ENCODE measurements at places on chromosomes 4 and X.

DNA sequence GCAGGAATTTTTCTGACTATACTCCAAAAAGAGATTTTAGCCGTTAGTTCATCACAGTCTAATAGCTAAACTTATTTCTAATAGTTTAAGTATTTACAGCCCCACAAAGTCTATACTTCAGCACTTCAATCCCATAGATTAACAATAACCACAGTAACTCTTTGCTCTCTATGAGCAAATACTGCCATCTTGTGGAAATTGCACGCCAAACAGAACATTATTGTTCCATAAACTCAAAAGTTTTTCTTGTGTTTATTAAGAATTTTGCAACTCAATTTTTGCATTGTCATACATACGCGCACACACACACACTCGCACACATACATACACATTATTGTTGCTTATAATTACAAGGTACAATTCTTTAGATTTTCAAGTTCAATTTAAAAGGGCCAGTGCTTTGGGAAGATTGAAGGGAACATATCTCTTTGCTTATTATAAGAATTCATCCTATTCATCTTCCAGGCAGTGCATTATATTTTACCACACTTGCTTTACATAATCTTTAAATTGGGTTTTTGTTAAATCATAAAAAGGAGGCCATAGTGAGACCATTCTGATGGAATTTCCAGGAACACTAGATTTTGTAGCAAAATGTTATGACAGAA is 63.8 kb upstream of the ATOH1 start:
- DNase-seq = no peak

- DNase-seq = no peak
Measured at GRCh38 chrX:150527108-150527507, 41.3 kb upstream of the MTM1 start.

DNA sequence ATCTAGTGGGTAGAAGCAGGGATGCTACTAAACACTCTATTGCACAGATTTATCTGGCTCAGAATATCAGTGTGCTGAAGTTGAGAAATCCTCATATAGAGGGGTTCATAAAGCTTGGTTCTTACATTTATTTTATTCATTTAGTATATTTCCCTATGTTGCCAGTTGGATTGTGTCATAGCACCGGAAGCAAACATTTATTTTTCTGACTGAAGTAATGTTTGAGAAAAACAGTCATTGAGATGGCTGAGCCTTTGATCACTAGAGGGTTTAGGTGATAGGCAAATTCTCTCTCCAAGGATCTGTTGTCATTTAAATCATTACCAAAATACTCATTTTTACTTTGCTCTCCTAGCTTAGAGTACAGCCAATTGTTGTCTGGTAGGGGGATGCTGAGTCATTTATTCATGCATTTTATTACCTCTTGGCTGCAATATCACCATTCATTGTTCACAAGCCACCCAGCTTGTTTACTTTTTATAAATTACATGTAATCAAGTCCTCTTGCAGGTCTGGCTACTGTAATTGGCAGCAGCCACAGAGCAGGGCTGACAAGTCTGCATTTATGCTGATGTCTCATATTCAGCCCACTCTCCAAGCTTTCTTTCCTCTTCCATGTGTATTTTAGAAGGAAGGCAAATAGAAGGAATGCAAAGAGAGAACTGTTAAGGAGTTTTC is 15.2 kb downstream of the GAB1 start:
- DNase-seq = no peak

- DNase-seq = no peak
Measured at GRCh38 chrX:153585827-153586226, 13.1 kb downstream of the CCNQ start.

- DNase-seq = no peak
Measured at GRCh38 chr4:187940299-187940698, 55.3 kb upstream of the ZFP42 start.

- DNase-seq = no peak
Measured at GRCh38 chr4:1207603-1208265, 35.4 kb upstream of the SPON2 start.

DNA sequence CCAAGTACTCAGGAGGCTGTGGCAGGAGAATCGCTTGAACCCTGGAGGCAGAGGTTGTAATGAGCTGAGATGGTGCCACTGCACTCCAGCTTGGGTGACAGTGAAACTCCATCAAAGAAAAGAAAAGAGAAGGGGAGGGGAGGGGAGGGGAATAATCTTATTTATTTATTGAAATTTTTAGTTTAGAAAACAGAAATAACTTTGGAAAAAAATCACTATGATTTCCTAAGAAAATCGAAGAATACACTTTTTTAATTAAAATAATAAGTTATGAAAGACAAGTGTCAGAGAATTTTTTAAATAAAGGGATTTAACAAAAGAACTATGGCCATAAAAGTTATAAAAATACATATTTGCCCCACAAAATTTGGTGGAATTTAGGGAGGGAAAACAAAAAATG is 836.9 kb upstream of the HS3ST1 start:
- no peak for DNase-seq

GRCh38 chrX:1529328-1529727 is 7.7 kb downstream of the P2RY8 start:
- no peak for DNase-seq

DNA sequence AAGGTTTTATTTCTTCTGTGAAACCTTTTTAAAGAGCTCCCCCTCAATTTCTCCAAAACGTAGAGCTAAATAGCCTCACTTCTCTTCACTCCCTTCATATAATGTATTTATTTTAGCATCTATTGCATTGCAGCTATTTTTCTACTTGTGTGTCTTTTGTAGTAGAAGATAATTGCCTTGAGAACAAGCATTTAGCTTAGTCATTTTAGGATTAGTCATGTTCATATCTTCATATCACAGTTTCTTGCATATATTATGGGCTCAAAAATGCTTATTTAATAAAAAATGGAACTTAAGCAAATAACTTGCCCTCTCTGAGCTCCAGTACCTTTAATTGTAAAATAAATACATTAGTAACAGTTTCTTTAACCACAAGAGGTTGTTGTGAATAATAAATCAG is 72.1 kb upstream of the SPANXC start:
- no peak for DNase-seq

- no peak for DNase-seq
Measured at GRCh38 chr4:77232653-77233052, 75.6 kb downstream of the CCNG2 start.

GRCh38 chrX:47992095-47992380 is 11.8 kb downstream of the ZNF182 start:
- no peak for DNase-seq

DNA sequence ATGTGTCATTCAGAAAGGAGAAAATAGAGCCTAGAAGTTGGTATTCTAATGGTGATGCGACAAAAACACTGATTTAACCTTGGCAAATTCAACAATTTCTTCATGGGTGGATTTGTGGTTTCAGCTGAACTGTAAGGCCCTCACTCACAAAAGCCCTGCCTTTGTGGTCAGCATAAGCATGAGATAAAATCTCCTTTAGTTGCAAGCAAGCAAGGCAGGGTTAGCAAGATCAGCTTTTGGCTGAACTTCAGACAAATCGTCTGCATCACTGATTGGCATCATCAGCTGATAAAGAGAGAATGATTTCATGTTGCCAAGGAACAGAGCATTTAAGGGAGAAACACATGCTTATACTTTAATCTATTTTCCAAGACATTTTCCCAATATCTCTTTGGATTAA is 2582.2 kb downstream of the PCDH7 start:
- DNase-seq = no peak

GRCh38 chrX:143455046-143455445 is 62.2 kb downstream of the SPANXN3 start:
- DNase-seq = no peak

DNA sequence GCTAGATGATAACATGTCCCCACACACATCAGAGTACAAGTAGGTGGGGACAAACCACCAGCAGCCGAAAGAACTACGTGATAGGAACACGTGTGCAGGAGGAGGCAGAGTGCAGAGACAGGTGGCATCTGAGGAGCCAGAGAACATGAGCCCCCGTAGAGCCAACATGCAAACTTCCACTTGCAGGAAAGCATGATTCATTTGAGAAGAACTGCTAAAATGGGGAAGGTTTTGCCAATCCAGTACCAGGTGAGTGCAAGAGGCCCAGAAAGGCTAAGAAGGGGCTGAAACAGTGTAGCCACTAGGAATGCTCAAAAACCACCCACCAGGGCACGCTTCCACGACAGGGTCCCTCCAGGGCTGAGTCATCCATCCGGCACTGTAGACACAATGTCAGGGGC is 149.8 kb upstream of the TENM3 start:
- no peak for DNase-seq

GRCh38 chr4:182922501-182923284 is 5.5 kb upstream of the DCTD start:
- DNase-seq = no peak

GRCh38 chrX:132393485-132393884 is 95.4 kb downstream of the MBNL3 start:
- DNase-seq = no peak

GRCh38 chr4:95507147-95507546 is 41.6 kb downstream of the UNC5C start:
- DNase-seq = no peak

GRCh38 chrX:48498374-48498809 is 10.4 kb upstream of the PORCN start:
- DNase-seq = no peak

DNA sequence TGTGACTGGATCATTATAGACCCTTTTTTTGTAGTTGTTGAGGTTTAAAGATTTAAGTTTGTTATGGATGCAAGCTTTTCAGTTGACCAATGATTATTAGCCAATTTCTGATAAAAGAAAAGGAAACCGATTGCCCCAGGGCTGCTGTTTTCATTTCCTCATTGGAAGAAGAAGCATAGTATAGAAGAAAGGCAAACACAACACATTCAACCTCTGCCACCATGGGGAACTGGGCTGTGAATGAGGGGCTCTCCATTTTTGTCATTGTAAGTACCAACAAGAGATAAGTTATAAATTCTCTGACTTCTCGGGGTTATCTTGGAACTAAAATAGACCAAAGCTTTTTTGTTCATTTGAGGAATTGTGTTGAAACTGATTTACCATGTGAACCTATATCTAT is at the start of gene CYBB:
Gene CYBB (plus strand): TSS at position 203 of the 400 bp plus-strand sequence. CDS start 19 bp downstream, at position 222.
- no peak for DNase-seq

DNA sequence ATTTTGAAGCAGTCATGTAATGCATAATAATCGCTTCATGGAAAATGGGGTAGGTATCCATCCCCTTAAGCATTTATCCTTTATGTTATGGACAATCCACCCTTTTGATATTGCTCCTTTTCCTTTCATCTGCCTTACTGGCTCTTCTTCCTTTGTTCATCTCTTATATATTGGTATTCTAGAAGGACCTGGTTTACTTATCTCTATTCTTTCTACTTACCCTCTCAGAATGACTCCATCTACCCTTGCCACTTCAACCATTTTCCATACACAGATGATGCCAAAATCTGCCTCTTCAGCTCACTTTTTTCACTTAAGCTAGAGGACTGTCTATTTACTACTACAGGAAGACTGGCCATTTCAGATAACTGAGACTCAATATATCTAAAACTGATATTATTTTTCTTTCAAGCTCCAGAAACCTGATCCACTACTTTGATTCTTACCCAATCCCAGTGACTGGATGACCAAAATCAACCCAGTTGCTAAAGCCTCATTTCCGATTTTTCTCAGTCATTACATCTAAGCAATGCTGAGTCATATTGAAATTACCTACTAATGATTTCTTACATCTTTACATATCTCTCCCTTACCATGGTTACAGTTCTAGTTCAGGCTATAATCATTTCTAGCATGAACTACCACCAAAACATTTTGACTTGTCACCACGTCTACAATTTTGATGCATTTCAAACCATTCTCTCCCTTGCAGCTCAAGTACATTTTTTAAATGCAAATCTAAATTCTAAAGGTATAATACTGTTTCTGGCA is 93.7 kb downstream of the FAAH2 start:
- no peak for DNase-seq

- DNase-seq = no peak
Measured at GRCh38 chr4:99436462-99436861, 1.3 kb upstream of the ADH7 start.

DNA sequence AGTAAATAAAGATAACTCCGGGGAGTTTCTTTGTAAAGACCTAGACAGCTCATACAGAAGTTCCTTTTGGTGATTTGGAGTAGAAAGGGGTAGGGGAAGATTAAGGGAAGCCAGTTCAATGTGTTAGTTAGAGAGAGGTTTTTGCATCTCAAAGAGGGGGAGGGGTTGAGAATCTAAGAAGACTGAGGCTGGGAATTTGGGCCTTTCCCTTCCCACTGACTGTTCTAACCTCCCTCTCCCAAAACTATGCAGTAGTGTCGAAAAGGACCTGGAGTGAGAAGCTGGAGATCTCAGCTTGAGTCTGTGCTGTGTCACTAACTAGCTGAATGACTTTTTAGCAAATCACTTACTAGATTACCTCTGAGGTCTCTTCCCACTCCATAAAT is 55.7 kb upstream of the CCDC160 start:
- DNase-seq = no peak

GRCh38 chr4:70651864-70652506 is 14.3 kb downstream of the JCHAIN start:
- DNase-seq = no peak

DNA sequence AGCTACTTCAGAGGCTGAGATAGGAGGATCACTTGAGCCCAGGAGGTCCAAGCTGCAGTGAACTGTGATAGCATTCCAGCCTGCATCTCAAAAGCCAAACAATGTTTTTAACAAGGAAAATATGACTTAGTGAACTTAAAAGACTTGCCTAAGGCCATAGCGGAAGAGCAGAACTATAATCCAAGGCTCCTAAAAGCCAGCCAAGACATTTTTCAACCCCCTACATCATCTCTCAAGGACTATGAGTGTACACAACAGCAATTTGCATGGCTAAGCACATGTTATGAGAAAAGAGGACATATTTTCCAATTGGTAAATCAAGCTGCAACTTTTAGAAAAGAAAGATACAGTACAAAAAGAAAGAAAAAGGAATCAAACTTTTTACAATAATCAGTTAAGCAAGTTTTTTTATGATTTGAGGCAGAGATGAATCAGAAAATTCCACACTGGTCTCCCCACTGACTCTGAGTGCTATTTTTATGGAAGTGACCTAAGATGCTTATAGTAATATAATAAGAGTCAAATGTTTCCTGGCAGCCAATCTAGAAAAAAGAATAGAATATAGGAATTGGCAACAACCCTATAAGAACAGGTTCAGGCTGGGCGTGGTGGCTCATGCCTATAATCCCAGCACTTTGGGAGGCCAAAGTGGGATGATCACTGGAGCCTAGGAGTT is 9.8 kb upstream of the ACOT9 start:
- DNase-seq = no peak

GRCh38 chrX:149799095-149799714 is 17.5 kb downstream of the MAGEA9 start:
- no peak for DNase-seq

- DNase-seq = no peak
Measured at GRCh38 chr4:164888096-164888715, 11.2 kb downstream of the APELA start.

GRCh38 chr4:90078440-90078839 is 48.8 kb upstream of the CCSER1 start:
- no peak for DNase-seq

GRCh38 chr4:14701896-14702295 is 300.4 kb upstream of the CPEB2 start:
- DNase-seq = no peak

GRCh38 chrX:151688695-151689094 is 6.6 kb upstream of the PRRG3 start:
- no peak for DNase-seq

Measured in stimulated activated CD8-positive, alpha-beta memory T cell treated with anti-CD3 and anti-CD28 coated beads, Interleukin-7, amount 100 ng/mL, for 4 hours (primary cell).